Mucosa of descending colon (tissue), 3 donors: ENCODE measurements at places on chromosomes 2 and 18.

- DNase-seq: no peak
Observed at GRCh38 chr2:168490015-168490874, 34.2 kb downstream of the CERS6 start.

GRCh38 chr18:2569338-2570207 lies 1.7 kb downstream of the METTL4 start:
- DNase-seq: no peak

DNA sequence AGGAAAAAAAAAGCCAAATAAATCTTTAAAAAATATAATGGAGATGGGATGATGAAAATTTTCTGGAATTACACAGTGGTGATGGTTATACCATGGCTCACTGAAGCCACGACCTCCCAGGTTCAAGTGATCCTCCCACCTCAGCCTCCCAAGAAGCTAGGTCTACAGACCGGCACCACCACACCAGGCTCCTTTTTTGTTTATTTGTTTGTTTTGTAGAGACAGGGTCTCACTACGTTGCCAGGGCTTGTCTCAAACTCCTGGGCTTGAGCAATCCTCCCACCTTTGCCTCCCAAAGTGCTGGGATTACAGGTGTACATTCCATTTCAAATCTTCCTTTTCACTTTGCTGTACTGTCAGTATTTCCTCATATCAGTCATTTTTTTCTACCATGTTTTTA lies 61.7 kb downstream of the CHRNA1 start:
- DNase-seq: no peak

- peak; percentile 30 for DNase-seq
Observed at GRCh38 chr2:201058914-201059313, 12.6 kb downstream of the HYCC2 start.

DNA sequence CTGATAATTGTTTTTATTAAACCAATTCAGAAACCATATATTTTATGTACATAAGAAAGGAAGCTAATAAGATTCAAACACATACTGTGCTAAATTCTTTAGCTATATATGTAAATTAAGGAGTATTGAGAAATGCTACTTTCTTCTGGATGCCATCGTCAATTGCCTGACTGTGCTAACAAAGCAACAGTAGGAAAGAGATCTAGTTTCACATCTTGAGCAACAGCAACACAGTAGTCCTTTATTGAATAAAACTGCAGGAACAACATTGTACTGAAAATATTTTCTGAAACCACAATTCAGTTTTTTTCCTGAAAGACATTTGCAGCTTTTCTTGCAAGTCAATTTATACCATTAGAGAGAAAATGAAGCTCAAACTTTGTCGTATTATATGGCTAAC lies 1404.9 kb upstream of the SLC39A10 start:
- DNase-seq: no peak

DNA sequence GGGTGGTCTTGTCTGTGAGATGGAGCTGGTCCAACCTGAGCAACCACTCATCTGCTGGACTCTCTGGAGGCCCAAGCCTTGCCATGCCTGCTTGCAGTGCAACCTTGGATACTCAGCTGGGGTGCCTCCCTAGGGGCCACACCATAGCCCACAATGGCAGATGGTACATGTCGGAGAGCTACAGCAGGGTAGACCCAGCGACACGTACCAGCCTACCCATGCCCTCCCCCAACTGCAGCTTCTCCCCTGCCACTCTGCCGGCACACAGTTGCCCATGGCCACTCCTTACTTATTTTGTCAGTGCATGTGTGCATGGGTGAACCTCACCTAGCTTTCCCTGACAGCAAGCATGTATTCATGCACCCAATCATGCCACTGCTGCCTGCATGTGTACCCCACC lies 690.9 kb downstream of the CCDC85A start:
- DNase-seq: no peak

- no peak for DNase-seq
Observed at GRCh38 chr2:115874427-115874826, 1432.0 kb downstream of the DPP10 start.

- DNase-seq: no peak
Observed at GRCh38 chr18:23757437-23757733, 68.1 kb downstream of the LAMA3 start.

DNA sequence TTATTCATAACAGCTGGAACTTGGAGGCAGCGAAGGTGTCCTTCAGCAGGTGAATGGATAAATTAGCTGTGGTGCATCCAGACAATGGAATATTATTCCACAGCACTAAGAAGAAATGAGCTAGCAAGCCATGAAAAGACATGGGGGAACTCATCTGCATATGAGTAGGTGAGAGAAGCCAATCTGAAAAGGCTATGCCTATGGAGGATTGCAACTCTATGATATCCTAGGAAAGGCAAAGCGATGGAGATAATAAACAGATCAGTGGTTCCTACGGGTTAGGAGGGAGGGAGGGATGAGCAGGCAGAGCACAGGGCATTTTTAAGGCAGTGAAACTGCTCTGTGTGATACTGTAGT lies 66.2 kb downstream of the ODC1 start:
- DNase-seq: no peak

- no peak for DNase-seq
Observed at GRCh38 chr2:119480184-119480583, 44.1 kb downstream of the SCTR start.

GRCh38 chr2:121603185-121603584 lies 46.1 kb downstream of the CLASP1 start:
- DNase-seq: no peak

DNA sequence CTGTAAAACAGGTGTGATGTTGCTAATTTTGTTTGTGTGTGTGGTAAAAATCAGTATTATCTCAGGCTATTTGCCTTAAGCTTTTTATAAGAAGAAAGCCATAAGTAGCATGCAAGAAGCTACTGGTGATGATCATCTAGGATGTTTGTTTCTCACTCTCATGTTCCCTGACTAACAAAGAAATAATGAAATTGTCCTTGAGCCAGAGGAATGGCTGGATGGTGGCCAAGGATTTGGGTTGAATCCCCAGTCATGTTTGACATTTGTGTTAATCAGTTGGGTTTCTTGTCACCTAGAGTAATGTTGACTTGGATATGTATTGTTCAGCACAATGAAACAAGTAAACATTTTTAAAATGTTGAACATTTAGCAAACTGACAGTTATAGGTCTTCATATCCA lies 496.8 kb upstream of the ZEB2 start:
- DNase-seq: no peak

- DNase-seq: no peak
Observed at GRCh38 chr2:207991944-207992343, 33.4 kb downstream of the PLEKHM3 start.

- DNase-seq: no peak
Observed at GRCh38 chr2:215460682-215461382, 25.0 kb upstream of the FN1 start.

DNA sequence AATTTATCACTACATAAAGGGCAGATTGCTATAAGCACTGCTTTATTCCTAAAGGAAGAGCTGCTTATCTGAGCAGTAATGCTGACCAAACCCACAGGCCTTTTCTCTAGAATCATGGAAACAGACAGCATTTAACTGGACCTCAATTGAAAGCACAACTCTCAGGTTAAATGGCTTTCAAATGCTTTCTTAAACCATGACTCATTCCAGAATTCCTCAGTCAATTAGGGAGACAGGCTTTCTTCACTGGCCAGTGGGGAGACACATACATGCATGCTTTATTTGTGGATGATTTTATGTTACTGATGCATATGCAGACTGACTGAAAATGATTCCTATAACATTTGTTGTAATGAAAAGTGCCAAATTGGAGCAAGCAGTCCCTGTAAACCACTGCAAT lies 114.6 kb downstream of the ACVR1 start:
- DNase-seq: no peak

- DNase-seq: no peak
Observed at GRCh38 chr2:20728114-20728758, 61.3 kb downstream of the GDF7 start.

DNA sequence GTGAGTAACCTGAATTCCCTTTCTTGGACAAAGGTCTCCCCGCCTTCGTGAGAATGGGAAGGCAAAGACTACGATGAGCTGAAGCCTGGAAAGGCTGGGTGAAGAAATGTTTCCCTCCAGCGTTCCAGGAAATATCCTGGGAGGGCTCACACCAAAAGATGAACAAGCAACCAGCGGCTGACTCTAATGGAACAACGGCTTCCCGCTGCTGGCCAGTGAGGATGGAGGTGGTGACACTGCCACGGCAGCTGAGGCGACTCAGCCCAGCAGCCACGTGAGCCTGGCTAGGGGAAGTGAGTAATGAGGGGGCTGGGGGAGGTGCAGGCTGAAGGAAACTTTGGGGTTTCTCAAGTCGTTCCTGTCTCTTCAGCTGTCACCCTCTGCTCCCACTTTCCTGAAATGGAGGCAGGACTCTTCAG lies 105.0 kb upstream of the SMAD7 start:
- peak; percentile 50 for DNase-seq

DNA sequence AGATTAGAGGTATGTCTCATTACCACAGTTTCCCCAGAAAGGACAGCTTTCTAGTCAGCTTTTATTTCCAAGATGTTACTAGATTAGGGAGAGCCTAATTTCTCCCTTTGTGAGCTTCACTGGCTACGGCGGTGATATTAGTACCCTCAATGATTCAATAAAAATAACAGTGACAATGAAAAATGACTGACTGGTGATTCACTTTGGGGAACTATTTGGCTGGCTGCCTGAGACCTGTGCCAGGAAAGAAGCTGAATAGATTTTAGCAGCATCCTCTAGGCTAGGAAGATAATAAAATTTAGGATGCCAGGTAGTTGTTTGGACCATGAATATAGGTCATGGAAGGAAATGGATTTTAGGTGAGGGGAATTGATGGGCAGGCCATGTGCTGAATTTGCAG lies 178.7 kb downstream of the FMNL2 start:
- no peak for DNase-seq

DNA sequence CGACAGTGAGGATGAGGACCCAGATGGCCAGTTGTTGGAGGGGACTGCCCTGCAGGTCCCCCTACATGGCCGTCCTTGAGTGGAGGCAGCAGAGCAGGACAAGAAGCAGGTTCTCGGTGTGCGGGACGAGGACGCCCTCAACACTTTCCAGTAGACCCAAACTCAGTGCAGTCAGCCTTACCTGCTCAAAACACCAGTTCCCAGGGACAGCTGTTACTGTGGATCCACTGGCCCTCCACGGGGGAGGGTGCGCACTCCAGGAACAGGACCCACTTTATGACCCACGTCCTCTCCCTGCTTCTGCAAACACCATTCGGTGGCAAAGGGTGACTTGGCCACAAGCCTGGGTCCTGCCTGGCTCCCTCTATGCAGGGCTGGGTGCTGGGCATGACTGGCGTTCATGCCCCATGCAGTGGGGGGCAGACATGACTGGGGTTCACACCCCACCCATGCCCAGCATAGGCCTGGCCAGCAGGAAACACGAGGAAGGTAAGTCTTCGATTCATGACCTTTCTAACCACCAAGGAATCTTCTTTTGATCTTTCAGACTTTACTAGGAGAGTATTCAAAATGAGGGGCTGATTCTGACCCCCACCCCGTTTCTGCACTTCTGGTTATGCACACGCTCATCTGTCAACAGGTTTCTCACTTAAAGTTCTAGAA lies 233.7 kb downstream of the HDAC4 start:
- DNase-seq: peak; percentile 49

- DNase-seq: no peak
Observed at GRCh38 chr2:72629062-72629461, 196.8 kb downstream of the EXOC6B start.

GRCh38 chr18:44789710-44790109 lies 109.0 kb downstream of the SETBP1 start:
- no peak for DNase-seq

DNA sequence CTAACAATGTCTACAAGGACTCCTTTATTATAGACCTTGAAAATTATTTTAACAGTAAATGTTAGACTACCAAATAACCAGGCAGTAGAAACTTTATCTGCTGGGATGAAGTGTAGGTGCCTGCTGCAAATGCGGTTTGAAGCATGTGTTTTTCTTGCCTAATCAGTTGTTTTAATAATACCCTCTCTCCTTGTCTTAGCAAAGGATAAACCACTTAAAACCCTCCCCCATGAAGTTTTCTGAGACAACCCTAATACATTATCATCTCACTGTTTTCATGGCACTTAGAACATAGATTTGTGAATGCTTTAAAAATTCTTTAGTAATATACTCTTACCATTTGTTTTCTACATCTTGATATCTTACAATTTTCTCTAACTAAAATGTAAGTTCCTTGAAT lies 98.6 kb downstream of the ASXL3 start:
- DNase-seq: no peak

DNA sequence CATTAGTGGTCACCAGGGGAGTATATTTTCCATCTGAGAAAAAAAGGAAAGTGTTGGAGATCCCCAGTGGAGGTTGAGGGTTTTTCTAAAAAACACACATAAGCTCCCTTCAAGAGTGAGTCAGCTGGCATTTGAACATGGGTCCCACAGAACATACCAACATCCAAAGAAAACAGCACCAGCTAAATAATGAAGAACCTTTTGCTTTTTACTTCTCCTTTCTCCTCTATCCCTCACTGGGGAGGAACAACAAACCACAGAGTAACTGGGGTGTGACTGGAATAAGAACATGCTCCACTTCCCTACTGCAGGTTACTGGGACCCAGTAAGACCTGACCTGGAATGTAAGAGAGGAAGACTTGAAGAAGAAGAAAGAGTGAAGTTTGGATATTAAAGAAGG lies 56.5 kb upstream of the RAPH1 start:
- DNase-seq: no peak

DNA sequence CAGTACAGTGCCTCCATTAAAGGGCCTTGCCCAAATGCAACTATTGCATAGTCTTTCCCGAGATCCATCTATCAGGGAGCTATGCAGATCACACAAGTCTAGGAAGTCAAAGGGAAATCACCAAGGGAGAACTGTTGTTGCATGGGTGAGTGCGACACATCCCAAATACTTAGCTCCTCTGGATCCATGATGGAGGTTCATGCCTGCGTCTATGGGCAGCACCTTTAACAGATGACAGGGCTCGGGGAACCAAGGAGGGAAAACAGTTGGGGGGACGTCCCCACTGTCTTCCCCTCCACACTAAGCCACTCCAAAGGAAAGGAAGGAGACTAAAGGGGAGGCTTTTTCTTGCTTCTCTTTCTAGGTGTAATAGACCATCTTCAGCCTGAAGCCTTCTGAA lies 552.8 kb upstream of the PKDCC start:
- no peak for DNase-seq

GRCh38 chr2:198113316-198113715 lies 308.9 kb downstream of the PLCL1 start:
- no peak for DNase-seq

- no peak for DNase-seq
Observed at GRCh38 chr2:231718799-231719198, 10.5 kb downstream of the PTMA start.

- DNase-seq: no peak
Observed at GRCh38 chr2:113818382-113818951, 62.0 kb upstream of the SLC35F5 start.

DNA sequence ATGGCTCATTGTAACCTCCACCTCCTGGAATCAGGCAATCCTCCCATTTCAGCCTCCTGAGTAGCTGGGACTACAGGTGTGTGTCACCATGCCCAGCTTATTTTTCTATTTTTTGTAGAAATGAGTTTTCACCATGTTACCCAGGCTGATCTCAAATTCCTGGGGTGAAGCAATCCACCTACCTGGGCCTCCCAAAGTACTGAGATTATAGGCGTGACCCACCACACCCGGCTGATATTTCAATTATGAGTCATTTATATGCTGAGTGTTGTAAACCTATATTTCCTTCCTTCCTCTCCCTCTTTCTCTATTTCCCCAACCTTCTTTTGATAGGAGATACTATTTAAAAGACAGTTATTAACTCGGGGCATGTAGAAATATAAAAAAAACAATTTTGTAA lies 469.6 kb upstream of the ID2 start:
- DNase-seq: peak; percentile 38

GRCh38 chr2:195531754-195532153 lies 125.3 kb upstream of the SLC39A10 start:
- DNase-seq: no peak
